Mesenteric fat pad (tissue), 1 donor: ENCODE measurements at places on chromosomes 12 and 14. TPM values are rescaled to one million over a fixed set of nuclear protein-coding genes. Genes with fewer than 3 reads are reported as not detected.

OTX2 gene
- not detected for total RNA-seq

IFNG-AS1 gene
- total RNA-seq = not detected

SLC17A8 gene
- total RNA-seq = not detected

CCDC38 gene
- not detected for total RNA-seq

ARG2 gene
- total RNA-seq = 6.6 TPM

ETFRF1 gene
- total RNA-seq = 20.4 TPM

BEGAIN gene
- total RNA-seq = 2.2 TPM

GALNT8 gene
- 1.2 TPM for total RNA-seq

ACSM4 gene
- not detected for total RNA-seq

B4GALNT3 gene
- 0.61 TPM for total RNA-seq
